Activated CD4-positive, alpha-beta memory T cell treated with anti-CD3 and anti-CD28 coated beads for 36 hours (primary cell): ENCODE measurements at places on chromosomes 11 and 22. TPM values are rescaled to one million over a fixed set of nuclear protein-coding genes. Genes with fewer than 3 reads are reported as not detected.
A peak's percentile ranks its signal among the peaks of the same experiment; 100 is the strongest.

TMA7B gene
- total RNA-seq: 0.86 TPM

DNA sequence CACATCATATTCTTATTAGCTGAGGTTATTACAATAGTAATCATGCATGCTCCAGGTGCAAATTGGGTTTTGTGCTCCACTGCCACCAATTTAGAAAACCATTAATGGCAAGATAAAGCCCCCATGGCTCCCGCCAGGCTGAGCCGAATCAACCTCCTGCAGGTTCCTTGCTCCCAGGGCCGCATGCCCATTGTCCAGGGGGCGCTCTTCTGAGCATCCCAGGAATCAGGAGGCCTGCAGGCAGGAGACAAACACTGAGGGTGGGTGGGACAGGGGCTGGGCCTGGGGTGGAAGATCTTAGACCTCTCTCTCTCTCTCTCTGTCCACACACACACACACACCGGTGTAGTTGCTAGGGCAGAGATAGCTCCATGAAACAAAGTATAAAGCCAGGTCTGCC lies 57.4 kb downstream of the BUD13 start:
- no peak overlapping the region for H3K4me3 ChIP-seq
- H3K27me3 ChIP-seq: peaks cover 11% of the 10 kb centered on the region
- no peak overlapping the region for H3K27ac ChIP-seq
- no peak for DNase-seq
- no peaks in the 10 kb centered on the region for H3K4me1 ChIP-seq

GRCh38 chr22:40329466-40329865 lies 16.8 kb upstream of the ADSL start:
- H3K27me3 ChIP-seq: no peaks in the 10 kb centered on the region
- no peak overlapping the region for H3K4me3 ChIP-seq
- peak overlapping the region; percentile 9 for H3K27ac ChIP-seq

GRCh38 chr11:122186439-122187080 lies 70.5 kb upstream of the BLID start:
- no peak overlapping the region for H3K4me3 ChIP-seq
- no peak for DNase-seq
- H3K27me3 ChIP-seq: peaks cover 9% of the 10 kb centered on the region

ENDOD1 gene
- 25.9 TPM for total RNA-seq

- no peak overlapping the region for H3K4me3 ChIP-seq
- peaks cover 4% of the 10 kb centered on the region for H3K27me3 ChIP-seq
Observed at GRCh38 chr11:1925373-1926155, 6.1 kb downstream of the TNNT3 start.

- no peaks in the 10 kb centered on the region for H3K27me3 ChIP-seq
- no peak for DNase-seq
- H3K27ac ChIP-seq: no peak overlapping the region
- H3K36me3 ChIP-seq: peaks cover 5% of the 10 kb centered on the region
- no peaks in the 10 kb centered on the region for H3K4me1 ChIP-seq
Observed at GRCh38 chr22:17910561-17911311, 113.6 kb downstream of the MICAL3 start.

DNA sequence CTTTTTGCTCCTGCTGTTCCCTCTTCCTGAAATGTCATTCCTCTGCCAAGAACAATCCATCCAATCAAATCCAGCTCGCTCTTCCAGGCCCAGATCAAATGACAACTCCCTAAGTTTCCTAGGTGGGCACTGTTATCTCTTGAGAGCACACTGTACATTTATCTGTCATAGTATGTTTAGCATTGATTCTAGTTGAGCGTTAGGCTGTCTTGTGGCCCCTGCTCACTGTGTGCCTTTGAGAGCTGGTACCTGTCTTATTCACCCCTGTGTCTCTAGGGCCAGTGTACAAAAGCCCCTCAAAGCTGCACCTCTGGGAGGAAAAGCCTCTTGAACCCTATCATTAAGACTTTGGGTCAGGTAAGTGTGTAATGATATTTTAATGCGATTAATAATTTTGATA lies 7.1 kb upstream of the LMO2 start:
- no peaks in the 10 kb centered on the region for H3K36me3 ChIP-seq
- peaks cover 65% of the 10 kb centered on the region for H3K27me3 ChIP-seq
- H3K4me3 ChIP-seq: no peak overlapping the region
- no peak for DNase-seq

TSGA10IP gene
- total RNA-seq: not detected

GRCh38 chr11:121895919-121896318 lies 220.1 kb downstream of the BLID start:
- no peak overlapping the region for H3K27ac ChIP-seq
- H3K4me3 ChIP-seq: no peak overlapping the region
- no peak for DNase-seq
- no peaks in the 10 kb centered on the region for H3K27me3 ChIP-seq

SLC22A9 gene
- total RNA-seq: not detected

DNA sequence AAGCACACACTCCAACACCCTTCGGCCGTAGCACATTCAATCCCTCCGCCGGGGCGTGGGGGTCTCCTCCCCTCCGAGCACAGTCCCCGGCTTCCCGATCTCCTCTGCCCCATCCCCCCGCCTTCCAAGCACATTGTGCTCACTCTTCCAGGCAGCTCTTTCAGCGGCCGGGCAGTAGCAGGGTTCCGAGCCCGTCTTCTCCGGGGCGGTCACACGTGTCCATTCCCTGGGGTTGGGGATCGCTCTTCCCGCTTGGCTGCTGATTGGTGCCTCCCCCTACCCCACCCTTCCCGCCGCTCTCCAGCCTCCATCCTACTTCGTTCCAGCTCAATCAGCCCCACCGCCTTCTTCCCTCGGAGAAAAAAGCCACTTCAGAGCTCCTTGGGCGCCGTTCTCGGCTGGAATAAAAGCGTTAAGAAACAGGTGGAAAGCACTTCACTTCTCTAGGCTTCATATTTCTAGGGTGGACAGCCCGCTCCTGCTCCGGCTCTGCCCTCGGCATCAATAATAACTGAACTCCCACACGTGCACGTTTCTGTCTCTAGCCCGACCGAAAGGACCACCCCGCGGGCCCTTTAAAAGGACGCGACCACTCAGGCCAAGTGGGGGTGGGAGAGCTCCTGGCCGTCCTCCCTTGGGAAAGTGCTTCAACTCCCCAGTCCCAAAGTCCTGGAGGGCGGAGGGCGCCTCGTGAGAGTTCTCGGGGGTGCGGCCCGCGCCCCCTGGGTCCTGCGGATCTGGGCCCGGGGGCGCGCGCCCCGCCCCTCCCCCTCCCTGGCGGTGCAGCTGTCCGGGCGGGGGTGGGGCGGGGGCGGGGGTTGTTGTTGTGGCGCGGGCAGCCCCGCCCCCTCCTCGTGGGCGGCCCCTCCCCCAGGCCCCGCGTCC lies 464 bp upstream of the CECR2 start:
- peaks cover 52% of the 10 kb centered on the region for H3K27me3 ChIP-seq
- H3K4me1 ChIP-seq: peaks cover 22% of the 10 kb centered on the region
- no peak for DNase-seq
- no peaks in the 10 kb centered on the region for H3K36me3 ChIP-seq

APOA4 gene
- not detected for total RNA-seq

DNA sequence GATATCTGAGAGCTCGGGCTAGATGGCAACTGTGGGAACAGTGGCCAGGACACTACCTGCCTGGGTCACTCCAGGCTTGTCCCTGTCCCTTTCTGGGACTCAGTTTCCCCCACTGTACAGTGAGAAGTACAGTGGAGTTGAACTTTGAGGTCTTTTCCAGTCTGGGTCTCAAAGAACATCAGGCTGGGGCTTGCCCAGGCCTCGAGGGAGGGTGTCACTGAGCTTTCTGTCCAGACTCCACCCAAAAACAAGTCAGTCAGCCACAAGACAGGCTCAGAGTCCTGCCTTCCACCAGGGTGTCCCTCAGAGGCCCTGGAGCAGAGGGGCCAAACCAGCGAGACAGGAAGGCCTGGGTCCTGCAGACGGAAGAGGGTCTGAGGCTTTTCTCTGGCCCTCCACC lies 2.0 kb upstream of the PLA2G3 start:
- H3K27me3 ChIP-seq: peaks cover 2% of the 10 kb centered on the region
- DNase-seq: no peak
- no peak overlapping the region for H3K27ac ChIP-seq
- no peak overlapping the region for H3K4me3 ChIP-seq

DNA sequence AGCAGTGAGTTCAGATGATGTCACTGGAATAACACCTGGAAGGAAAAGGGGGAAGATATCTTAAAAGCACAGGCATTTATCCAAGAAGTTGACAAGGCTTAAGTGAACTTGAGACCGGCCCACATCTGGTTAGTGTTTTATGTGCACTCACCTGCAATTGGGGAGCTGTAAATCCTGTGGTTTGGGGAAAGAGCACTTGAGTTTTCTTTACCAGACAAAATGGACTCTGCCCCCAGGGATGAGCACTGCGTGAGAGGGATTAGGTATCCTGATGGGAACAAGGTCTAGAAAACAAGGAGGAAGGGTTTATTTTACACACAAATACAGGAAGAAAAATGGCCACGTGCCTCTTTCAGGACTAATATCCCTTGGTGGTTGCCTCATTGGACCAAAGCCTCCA lies 15.2 kb downstream of the E2F8 start:
- H3K4me1 ChIP-seq: no peaks in the 10 kb centered on the region
- no peaks in the 10 kb centered on the region for H3K27me3 ChIP-seq
- H3K27ac ChIP-seq: no peak overlapping the region
- peaks cover 18% of the 10 kb centered on the region for H3K36me3 ChIP-seq

UPK3A gene
- total RNA-seq: not detected

GRCh38 chr11:91664521-91664920 lies 560.1 kb upstream of the FAT3 start:
- H3K4me3 ChIP-seq: no peak overlapping the region
- DNase-seq: no peak
- H3K4me1 ChIP-seq: no peaks in the 10 kb centered on the region
- no peak overlapping the region for H3K27ac ChIP-seq
- no peaks in the 10 kb centered on the region for H3K27me3 ChIP-seq

- no peaks in the 10 kb centered on the region for H3K27me3 ChIP-seq
- no peak overlapping the region for H3K27ac ChIP-seq
- peaks cover 10% of the 10 kb centered on the region for H3K36me3 ChIP-seq
- no peaks in the 10 kb centered on the region for H3K4me1 ChIP-seq
- H3K4me3 ChIP-seq: no peak overlapping the region
Observed at GRCh38 chr11:113724778-113725177, 18.7 kb upstream of the TMPRSS5 start.

DNA sequence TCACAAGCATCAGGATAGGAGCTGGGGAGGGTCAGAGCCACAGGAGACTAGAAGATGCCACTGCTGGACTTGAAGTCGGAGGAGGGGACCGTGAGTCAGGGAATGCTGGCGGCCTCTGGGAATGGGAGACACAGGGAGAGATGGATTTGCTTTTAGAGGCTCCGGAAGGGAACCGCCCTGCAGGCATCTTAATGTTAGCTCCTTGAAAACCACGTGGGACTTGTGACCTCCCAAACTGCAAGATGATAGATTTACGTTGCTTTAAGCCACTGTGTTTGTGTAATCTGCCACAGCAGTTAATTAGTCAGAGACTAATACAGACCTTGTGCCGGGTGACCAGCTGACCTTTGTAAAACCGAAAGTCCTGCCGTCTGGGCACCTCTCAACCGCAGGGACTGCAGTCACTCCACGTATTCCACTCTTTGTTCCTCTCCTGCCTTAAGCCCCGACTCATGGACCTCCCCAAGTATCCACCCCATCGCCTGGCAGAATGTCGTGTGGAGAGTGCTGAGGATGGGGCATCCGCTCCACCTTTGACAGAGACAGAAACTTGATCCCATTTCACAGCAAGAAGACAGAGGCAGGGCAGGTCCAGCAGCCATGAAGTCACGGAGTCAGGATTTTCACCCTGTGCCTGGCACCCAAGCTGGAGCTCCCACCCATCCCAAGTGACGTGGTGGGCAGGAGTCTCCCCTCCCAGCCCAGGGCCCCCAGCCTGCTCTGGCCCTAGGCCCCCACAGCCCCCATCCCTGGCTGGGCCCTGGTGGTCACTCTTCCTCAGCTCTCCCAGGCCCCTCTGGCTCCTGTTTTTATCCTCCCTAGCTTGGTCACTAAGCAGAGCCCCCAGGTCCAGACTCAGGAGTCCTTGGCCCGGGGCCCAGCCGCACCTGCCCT lies 19.4 kb upstream of the CTSD start:
- H3K4me1 ChIP-seq: no peaks in the 10 kb centered on the region
- peaks cover 2% of the 10 kb centered on the region for H3K27me3 ChIP-seq
- H3K36me3 ChIP-seq: no peaks in the 10 kb centered on the region

DNA sequence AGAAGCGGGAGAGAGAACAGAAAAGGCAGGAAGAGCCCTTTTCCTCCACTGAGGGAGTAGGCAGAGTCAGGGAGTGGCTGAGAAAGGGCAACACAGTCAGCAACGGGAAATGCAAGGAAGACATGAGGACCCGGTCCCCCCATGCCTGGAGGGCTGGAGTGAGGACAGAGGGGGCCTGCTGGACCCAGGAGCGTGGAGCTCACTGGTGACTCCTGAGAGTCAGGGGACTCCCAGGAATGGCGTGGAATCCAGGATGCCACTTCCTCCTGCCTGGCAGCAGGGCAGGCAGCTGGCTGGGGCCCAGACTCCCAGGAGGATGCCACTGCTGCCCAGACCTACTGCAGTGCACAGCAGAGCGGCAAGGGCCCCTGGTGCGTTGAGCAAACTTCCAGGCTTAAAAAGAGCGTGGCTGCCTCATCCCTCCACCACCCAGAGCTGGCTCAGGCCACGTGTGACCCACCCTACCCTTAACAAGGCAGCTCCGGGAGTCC lies 11.3 kb downstream of the C11orf21 start:
- peak; percentile 1 for DNase-seq
- H3K4me1 ChIP-seq: peaks cover 2% of the 10 kb centered on the region
- H3K36me3 ChIP-seq: no peaks in the 10 kb centered on the region
- no peak overlapping the region for H3K27ac ChIP-seq

CENATAC gene
- total RNA-seq: 22.3 TPM

FKBP2 gene
- total RNA-seq: 34.9 TPM

GRCh38 chr11:48167380-48167779 lies 49.2 kb upstream of the OR4B1 start:
- DNase-seq: no peak
- no peak overlapping the region for H3K27ac ChIP-seq
- peaks cover 24% of the 10 kb centered on the region for H3K36me3 ChIP-seq
- H3K27me3 ChIP-seq: no peaks in the 10 kb centered on the region

POU2AF2 gene
- not detected for total RNA-seq

GRCh38 chr11:75925785-75926164 lies 110.8 kb downstream of the UVRAG start:
- no peak for DNase-seq
- H3K27me3 ChIP-seq: no peaks in the 10 kb centered on the region
- H3K36me3 ChIP-seq: no peaks in the 10 kb centered on the region
- H3K4me1 ChIP-seq: peaks cover 3% of the 10 kb centered on the region

DNA sequence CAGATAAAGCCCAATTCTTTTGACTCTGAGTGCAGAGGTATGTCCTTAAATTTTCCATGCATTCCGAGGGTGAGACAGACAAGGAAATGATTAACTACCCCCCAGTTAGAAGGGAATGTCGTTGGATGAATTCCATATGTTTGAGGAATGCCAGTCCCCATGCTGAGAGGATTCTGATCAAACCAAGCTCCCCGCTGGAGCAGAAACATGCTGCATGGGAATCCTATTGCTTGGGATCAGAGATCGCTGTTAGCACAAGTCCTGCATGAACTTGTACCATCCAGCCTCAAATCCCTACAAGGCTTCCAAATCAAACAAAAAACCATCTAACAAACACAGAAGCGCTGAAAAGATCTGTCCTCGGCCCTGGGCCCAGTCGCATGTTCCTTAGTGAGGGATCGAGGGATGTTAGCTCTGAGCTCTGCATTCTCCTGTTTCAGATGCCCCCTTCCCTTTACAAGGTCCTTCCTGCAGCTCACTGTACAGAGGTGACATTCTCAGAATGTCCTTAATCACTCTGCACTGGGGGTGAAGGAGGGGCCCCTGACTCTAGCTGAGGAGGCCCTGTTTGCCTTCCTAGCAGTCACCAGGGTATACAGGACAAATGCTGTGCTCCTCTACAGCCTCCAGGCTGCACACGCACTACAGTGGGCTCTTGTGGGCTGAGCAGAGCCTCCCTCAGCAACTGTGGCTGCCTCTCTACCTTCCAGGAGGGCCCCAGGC lies 353.4 kb downstream of the TENM4 start:
- H3K27me3 ChIP-seq: no peaks in the 10 kb centered on the region
- no peak overlapping the region for H3K4me3 ChIP-seq
- no peak overlapping the region for H3K27ac ChIP-seq
